Omental fat pad (tissue), 4 donors: ENCODE measurements at places on chromosomes 13 and 19.

GRCh38 chr13:95644601-95645052 lies at the start of gene DZIP1:
DZIP1 (minus strand) TSS chr13:95644706; CDS start chr13:95642029, 2,677 bp downstream.
- no peak for DNase-seq

DNA sequence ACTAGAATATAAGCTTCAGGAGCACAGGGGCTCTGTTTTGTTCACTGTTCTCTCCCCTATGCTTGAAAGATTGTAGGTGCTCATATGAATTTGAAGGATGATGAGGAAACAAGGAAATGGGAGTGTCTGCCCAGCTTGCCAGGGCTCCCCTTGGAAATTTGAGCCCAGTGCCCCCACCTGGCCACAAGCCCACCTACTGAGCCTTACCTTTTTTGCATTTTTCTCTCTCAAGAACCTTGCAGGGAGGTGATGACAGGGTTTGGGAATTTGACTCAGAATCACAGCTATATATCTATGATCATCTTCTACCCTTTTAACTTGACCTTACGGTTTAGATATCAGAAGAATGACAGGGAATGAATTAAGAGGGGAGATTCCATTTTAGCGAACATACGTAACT lies 33.8 kb downstream of the SERP2 start:
- DNase-seq, result no peak

- DNase-seq, result no peak
Measured at GRCh38 chr19:55080968-55081769, 5.5 kb downstream of the EPS8L1 start.

GRCh38 chr19:57709616-57710015 lies 612 bp upstream of the ZNF154 start:
- no peak for DNase-seq

DNA sequence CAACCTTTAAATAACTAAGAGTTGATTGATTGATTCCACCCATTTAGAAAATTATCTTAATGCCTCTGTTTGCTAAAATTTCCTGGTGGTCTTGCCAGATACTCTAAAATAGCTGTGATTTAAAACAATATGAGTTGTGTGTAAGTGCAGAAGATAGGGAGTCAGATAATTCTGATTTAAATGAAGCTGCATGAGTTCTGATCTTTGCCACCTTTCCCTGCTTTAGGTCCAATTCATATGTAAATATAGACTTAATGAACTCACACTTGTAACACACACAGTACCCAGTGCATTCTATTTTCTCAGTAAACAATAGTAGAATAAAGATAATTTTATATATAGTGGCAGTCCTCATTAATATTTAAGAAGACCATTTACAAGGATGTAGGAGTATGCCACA lies 981.8 kb downstream of the SLITRK1 start:
- DNase-seq, result no peak

GRCh38 chr19:29678484-29679106 lies 13.3 kb downstream of the PLEKHF1 start:
- no peak for DNase-seq

- peak; percentile 29 for DNase-seq
Measured at GRCh38 chr13:43786766-43787517, at the start of gene ENOX1. ENOX1 (minus strand) TSS chr13:43786972.

- DNase-seq, result no peak
Measured at GRCh38 chr13:30584051-30584731, 33.5 kb upstream of the USPL1 start.

GRCh38 chr13:21137696-21138095 lies 38.7 kb downstream of the SKA3 start:
- no peak for DNase-seq

GRCh38 chr19:41328157-41328841 lies 18.3 kb downstream of the CCDC97 start:
- DNase-seq, result no peak

DNA sequence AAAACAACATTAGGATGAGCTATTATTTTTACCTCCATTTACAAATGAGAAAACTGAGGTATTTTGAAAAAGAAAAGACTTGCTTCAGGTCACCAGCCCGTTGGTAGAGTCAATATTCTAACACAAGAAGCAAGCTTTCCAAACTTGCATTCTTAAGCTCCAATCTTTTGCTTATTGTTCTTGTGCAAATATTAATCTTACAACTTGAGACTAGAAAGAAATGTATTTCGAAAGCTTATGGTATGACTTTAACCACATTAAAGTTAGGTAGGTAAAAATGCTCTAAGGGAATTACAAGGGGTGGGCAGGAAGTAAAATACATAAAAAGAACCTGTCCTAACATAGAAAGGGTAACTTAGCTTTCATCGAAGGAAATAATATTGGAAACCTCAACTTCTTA lies 453.9 kb downstream of the SLITRK5 start:
- no peak for DNase-seq

- DNase-seq, result no peak
Measured at GRCh38 chr13:62294244-62294643, 878.6 kb upstream of the PCDH20 start.

DNA sequence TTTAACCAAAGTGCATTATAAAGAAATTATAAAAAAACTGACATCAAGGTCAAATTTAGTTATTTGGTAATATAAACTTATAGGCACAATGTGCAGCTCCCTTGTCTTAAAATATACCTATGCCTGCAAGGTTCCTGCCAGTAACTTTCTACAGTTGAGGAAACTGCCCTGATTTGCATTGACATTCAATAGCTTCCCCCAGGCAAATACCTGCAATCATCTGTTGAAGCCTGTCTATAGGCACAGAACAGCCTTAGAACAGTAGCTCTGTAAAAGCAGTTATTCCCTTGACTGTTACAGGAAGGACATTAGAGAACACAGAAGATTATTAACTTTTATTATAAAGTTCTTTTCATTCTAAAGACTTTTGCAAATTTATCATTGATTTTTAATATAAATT lies 1239.5 kb downstream of the PCDH9 start:
- no peak for DNase-seq

DNA sequence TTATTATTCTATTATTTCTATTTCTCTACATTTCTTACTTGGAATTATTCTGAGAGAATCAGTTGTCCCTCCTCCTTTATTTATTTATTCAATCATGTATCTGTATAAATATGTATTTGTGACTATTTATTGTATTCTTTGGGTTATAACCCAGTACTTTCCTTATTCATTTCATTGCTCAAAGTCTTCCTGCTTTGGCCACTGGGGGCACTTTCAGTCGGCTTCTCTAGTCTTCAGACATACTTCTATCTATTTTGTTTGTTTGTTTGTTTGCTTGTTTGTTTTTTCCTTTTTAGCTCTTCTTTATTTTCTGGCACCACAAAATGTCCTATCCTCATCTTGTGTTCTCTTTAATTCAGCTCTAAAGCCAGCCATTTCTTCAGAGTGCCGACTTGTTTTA lies 260.4 kb downstream of the NALCN start:
- DNase-seq, result no peak

DNA sequence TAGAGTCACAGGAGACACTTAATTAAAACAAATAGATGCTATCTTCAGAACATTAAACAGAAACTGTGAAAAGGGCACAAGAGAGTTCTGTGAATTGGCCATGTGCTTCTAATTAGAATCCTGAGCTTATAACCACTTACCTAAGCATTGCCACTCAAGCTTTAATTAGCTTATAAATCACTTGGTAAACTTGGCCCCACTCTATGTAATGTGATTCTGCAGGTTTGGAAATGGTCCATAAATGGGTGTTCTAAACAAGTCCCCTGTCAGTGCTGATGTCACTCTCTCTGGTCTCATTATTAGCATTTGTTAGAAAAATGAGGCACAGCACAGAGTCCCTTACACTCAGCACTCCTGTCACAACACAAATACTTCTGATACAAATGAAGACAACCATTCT lies 18.0 kb downstream of the ZNF91 start:
- DNase-seq, result no peak
